G401 (cell line): ENCODE measurements at places on chromosomes 16 and 17.

GRCh38 chr16:79550373-79550772 lies 50.2 kb downstream of the MAF start:
- DNase-seq, result no peak

GRCh38 chr16:86862595-86863280 lies 284.4 kb downstream of the FOXL1 start:
- DNase-seq, result peak; percentile 1

GRCh38 chr16:76756951-76757350 lies 434.0 kb upstream of the MON1B start:
- no peak for DNase-seq

DNA sequence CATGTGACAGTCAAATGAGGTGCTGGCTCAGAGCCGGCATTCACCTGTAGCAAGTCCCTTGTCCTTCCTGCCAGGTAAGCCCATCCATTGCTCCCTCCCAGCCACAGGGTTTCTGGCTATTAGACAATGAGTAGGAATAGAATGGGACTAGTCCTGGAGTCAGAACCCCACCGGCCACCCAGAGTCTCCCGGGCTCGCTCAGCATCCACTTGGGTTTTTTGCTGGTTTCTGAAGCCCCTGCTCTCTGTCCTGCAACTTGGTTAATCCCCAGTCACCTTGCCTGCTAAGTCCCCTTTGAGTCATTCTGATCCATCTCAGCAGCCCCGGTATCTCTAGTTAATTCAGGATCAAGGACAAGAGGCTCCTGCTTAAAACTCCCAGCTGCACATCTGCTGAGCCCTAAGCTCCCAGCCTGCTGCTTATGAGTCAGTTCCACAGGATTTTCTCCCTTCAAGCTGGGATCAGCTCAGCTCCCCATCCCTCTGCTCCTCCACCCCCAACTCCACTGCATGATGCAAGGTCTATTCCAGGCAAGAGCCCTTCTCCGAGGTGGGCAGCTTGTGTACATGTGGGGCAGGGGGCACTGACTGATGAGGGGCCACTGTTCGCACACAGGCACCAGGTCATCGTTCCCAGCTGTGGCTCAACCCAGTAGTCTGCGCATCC lies 19.9 kb upstream of the MRPS23 start:
- DNase-seq, result no peak

DNA sequence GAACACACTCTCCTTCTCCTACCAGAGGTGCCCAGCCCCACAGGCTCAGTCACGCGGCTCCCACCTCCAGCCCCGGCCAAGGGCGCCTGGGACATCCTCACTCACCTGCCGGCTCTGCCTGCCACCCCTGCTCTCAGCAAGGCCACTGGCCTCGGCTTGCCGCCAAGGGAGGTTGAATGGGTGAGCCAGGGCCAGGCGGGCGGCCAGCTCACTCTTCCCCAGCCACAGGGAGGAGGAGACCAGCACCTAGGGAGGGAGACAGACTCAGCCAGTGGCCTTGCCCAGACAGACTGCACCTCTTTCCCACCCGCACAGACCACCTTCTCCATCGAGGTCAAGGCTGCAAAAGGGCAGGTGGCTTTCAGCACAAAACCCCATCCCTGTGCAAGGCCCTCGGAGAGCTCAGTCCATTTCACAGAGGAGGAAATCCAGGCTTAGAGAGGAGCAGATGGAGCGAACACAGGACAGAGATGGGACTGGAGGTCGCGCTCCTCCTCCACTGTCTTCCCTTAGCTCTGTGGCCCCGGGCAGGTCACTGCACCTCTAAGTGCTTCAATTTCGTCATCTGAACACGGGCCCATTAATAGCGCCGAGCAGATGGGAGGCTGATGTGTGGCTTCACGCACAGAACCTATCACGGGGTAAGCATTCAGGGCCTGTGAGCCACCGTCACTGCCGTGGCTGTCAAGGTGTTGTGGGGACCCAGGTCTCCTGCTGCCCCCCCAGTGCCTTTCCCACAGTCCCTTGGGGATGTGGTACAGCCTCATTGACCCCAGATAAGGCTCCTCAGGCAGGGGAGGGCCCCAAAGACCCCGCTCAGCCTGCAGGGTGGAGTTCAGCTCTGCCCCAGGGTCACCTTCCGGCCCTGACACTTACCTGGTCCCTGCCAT lies 56.1 kb downstream of the RMI2 start:
- DNase-seq, result peak; percentile 84

DNA sequence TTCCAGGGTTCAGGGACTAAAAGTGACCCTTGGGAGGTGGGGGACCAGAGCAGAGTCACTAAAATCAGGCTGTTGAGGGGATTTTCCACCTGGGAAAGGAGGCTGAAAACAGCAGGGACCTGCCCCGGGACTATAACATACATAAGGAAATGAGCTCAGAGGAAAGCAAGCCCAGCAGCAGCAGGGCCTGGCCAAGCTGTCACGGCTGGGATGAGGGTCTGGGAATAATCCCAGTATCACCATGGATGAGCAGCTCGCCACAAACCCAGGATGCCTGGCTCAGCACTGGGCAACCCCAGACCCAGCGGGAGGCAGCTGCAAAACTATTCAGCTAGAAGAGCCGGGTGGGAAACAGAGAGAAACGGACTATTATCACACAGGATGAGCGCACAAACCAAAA lies 72.4 kb downstream of the RPH3AL start:
- peak; percentile 28 for DNase-seq

GRCh38 chr17:34580685-34581445 lies 1.5 kb downstream of the TMEM132E start:
- DNase-seq, result peak; percentile 25

DNA sequence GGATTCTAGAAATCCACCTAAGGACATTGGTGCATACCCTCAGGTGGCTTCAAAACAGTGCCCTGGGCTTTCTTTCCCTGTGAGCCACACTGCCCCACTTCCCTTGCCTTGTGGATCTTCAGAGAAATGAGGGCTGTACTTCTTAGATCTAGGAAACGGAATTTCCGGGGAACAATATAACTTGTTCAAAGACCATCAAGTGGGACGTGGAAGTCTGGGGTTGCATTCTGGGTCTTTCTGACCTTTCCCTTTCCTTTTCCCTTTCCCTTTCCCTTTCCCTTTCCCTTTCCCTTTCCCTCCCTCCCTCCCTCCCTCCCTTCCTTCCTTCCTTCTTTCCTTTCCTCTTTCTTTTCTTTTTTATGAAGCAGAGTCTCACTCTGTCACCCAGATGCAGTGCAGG lies 97.1 kb upstream of the SALL1 start:
- DNase-seq, result no peak

DNA sequence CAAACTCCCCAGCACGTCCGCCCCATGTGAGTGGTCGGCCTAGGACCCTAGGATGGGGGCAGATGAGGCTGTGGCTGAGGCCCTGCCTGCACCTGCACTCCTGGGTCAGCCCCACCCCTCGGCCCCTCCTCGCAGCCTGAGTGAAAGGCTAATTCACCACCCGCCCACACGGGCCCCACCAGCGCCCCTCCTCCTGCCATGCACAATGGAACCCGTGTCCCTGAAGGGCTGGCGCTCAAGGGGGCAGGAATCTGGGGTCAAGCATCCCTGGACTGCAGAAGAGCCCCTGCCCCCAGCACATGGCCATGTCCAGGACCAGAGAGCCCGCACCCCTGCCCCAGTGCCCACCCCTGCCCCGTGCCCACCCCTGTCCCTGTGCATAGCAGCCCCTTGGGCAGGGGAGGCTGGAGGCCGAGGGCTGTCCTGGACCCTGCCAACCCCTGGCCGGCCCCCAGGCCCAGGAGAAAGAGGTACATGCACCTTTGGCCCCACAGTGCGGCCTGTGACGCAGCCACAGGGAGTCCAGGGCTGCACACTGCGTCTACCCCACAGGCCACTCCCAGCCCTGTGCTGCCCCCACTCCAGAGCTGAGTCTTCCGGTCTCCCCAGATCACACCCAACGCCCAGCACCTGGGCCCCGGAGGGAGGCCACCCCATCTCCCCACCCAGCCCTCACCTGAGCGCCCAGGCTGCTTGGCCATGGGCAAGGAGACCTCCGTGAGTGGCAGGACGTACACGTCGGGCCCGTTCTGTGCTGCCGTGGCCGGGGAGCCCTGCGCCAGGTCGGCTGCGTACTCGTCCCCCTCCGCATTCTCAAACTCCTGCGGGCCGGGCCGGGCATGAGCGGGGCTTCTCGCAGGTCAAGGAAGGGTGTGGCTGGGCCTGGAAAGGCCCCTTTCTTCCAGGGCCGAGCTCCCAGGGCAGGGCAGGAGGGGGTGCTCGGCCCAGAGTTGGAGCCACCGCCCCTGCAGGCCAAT lies 34.6 kb upstream of the PVALEF start:
- DNase-seq, result no peak

DNA sequence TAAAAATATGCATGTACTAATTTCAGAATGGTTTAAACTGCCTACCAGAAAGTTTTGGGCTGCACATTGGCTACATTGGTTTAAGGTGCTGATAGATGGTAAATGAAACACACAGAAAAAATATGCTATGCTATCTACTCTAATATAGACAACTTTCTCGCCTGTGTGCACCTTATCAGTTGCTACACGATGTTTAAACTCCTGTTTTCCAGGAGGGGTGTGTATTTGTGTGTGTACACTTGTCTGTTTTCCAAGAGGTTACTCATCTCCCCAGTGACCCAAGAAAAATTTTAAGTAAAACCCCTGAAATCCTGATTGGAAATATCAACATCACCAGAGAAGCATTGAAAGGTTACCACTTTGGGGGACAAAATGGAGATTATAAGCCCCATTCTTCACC lies 21.6 kb upstream of the PSMC5 start:
- no peak for DNase-seq

DNA sequence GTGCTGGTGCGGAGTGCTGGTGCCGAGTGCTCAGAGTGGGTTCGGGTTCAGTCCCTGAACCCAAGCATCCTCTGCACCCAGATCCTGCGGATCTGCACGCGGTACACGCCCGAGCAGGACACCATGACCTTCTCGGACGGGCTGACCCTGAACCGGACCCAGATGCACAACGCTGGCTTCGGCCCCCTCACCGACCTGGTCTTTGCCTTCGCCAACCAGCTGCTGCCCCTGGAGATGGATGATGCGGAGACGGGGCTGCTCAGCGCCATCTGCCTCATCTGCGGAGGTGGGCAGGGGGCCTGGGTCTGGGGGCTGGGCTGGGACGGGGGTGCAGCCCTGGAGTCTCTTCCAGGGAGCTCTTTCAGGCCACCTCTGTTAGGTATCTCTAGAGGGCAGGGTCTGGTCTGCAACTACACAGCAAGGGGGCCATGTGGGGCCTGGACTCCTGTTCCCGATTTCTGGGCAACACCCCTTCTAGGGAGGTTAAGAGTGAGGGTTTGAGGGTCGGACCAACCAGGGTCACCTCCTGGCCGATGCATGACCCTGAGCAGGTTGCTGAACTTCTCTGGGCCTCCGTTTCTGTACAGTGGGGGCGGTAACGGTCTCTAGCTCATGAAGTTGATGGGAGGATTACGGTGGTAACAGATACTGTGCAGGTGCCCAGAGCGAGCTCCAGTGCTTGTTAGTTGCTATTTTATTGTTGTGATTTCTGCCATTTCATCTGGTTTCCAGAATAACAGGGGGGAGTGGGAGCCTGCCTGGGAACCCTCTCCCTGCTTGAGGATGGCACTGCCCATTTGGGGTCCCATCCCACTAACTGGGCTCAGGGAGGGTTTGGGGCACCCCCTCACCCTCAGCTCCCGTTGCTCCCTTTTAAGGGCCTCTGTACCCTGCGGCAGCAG lies 10.1 kb downstream of the GJD3 start:
- DNase-seq, result no peak

DNA sequence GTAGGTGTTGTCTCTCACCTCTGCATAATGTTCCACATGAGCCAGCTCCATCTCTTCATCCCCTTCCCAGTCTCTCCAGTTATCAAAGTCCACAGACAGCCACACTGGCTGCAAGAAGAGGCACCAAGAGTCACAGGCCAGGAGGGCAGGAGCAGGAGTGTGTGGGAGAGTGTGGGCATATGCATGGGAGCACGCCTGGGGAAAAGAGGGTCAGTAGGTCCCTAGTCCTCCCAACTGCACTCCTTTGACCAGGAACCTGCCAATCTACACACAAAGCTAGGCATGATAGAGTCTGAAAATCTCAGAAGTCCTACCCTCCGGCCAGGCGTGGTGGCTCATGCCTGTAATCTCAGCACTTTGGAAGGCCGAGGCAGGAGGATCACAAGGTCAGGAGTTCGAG lies 7.3 kb upstream of the AARSD1 start:
- DNase-seq, result no peak
